ENCODE measurements at places on chromosomes 11 and 22.

DNA sequence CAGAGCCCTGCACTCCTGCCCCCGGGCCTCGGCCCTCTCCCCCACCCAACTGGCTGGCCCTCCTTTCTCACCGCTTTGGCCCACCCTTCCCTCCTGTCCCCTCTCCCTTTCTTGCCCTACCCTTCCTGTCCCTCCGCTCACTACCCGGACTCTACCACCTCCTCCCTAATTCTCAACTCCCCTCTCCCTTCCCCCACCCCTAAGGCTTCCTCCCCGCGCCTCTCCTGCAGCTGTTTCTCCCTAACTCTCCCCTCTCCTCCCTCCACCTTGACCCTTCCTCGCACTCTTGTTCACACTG, 421 bp downstream of the SLC15A3 start:
- DNase-seq, result no peak

DNA sequence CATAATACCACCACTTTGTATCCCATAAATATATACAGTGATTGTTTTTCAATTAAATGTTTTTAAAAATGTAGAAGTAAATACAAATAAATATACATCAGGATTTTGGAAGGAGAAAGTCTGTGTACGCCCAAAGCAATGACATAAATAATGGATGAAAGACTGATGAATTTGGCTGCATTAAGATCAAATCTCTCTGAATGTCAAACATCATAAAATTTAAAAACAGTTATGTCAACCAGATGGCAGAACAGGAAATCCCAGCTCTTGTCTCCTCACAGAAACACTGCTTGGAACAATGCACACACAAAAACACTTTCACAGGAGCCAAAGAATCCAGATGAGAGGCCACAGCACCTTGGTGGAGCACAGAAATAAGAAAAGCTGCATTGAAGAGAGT, 332.9 kb downstream of the NTM start:
- DNase-seq, result no peak

GRCh38 chr11:65808744-65809341, 22.0 kb downstream of the OVOL1 start:
- no peak for DNase-seq

DNA sequence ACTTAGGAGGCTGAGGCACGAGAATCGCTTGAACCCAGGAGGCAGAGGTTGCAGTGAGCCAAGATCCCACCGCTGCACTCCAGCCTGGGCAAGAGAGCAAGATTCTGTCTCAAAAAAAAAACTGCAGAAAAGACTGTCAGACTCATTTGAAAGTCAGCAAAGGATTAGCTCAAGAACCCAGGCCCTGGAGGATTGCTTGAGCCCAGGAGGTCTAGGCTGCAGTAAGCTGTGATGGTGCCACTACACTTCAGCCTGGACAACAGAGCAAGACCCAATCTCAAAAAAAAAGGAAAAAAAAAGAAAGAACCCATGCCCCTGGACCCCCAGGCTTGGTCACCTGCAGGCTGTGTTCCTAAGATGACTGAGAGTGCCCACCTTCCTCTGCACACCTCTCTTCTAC, 16.2 kb downstream of the LIF start:
- no peak for DNase-seq

- no peak for DNase-seq
Observed at GRCh38 chr11:134727204-134727603, 315.2 kb upstream of the B3GAT1 start.

GRCh38 chr11:134665188-134665535, 253.1 kb upstream of the B3GAT1 start:
- no peak for DNase-seq

- no peak for DNase-seq
Observed at GRCh38 chr11:27395556-27396258, 32.7 kb upstream of the CCDC34 start.

- DNase-seq, result no peak
Observed at GRCh38 chr11:74312326-74312725, 886 bp upstream of the P4HA3 start.

GRCh38 chr11:35683728-35684339, 21.3 kb downstream of the TRIM44 start:
- DNase-seq, result no peak

Data from activated T-cell treated with anti-CD3 and anti-CD28 coated beads for 24 hours (primary cell).